Activated CD4-positive, CD25-positive, alpha-beta regulatory T cell (primary cell): ENCODE measurements at places on chromosomes 16 and 17.

DNA sequence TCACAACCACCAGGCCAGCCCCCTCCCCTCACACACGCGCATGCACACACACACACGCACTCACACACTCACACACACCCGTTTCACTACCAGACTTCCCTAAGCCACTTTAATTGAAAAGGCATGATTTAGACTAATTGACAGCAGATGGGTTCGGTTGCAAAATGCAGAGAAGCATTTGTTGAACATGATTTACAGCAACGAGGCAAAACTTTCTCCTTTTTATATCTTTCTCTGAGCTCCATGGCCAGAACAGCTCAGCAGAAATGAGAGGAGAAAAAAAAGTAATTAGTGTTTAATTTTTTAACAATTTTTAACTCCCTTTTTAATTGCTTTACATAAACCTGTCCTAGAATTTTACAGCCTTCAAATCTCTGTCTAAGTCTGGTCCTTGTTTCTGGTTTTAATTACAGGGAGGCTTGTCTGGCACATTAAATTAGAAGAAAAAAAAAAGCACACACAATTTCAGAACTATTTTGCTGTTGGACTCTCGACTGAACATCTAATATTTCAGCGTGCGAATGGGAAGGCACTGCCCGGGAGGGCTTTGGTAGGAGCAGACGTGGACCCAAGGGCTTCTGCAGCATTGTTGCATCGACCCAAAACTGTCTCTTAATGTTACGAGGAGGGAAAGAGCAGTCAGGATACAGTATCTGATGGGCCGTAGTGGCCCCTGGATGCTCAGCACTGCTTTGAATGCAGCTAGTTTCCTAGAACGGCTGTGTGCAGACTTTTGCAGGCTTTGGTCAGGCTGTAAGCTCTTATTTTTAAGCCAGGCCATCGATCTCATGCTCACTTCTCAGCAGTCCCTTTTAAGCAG is 255.9 kb downstream of the SOX9 start:
- DNase-seq: no peak

DNA sequence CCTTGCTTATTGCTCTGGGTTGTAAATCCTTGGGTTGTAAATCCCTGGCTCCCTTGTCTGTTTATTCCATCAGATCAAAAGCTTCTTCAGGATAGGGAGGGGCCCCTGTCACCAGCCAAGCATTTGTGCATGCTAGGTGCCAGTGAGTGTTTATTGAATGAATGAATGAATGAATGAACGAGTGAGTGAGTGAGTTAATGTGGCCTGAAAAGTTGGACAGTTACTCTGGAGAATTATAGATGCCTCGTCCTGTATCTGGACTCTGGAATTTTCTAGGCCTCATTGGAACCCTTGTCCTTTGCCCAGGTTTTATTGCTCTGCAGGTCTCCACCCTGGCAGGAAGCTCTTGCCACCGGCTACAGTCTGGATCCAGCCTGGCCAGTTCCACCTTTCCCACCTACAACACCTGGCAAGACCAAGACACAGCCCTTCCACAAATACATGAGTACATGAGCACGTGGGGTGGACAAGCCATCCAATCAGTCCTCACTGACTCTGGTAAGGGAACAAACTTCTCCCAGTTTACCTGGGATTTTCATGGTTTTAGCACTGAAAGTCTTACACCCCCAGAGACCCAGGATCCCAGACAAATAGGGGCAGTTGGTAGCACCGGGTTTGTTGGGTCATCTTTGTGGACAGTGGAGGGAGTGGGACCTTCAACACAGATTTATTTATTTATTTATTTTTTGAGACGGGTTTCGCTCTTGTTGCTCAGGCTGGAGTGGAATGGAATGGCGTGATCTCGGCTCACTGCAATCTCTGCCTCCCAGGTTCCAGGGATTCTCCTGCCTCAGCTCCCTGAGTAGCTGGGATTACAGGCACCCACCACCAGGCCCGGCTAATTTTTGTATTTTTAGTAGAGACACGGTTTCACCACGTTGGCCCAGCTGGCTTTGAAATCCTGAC is 14.7 kb upstream of the CDH1 start:
- no peak for DNase-seq

GRCh38 chr17:39194985-39195524 is 2.4 kb downstream of the CACNB1 start:
- no peak for DNase-seq

DNA sequence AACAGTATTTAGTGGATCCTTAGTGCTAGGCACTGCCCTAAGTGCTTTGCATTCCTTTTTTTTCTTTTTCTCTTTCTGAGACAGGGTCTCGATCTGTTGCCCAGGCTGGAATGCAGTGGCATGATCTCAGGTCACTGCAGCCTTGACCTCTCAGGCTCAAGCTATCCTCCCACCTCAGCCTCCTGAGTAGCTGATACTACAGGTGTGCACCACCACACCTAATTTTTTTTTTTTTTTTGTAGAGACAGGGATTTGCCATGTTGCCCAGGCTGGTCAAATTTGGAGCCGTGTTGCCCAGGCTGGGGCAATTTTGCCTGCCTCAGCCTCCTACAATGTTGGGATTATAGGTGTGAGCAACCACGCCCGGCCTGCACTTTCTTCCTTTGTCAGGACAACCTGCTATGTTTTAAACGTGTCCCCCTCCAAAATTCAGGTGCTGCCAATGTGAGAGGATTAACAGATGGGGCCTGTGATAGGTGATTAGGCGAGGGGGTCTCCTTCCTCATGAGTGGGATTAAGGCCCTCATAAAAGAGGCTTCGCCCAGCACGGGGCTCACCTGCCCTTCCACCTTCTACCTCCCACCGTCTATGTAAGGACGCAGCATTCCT is 5.4 kb downstream of the NQO1 start:
- no peak for DNase-seq

DNA sequence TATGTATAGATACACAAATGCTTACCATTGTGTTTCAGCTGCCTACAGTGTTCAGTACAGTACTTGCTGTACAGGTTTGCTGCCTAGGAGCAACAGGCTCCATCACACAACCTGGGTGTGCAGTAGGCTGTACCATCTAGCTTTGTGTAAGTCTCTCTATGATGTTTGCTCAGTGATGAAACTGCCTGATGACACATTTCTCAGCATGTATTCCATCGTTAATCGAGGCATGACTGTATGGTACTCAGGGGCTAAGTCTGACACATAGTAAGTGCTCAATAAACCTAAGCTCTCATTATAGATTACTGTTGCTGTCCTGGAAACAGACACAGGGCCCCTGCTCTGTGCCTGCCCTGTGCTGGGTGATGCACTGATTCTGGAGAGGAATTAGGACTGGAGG is 18.1 kb downstream of the KCNJ12 start:
- no peak for DNase-seq

GRCh38 chr17:77441130-77441920 is 300.6 kb downstream of the SEC14L1 start:
- peak; percentile 43 for DNase-seq

DNA sequence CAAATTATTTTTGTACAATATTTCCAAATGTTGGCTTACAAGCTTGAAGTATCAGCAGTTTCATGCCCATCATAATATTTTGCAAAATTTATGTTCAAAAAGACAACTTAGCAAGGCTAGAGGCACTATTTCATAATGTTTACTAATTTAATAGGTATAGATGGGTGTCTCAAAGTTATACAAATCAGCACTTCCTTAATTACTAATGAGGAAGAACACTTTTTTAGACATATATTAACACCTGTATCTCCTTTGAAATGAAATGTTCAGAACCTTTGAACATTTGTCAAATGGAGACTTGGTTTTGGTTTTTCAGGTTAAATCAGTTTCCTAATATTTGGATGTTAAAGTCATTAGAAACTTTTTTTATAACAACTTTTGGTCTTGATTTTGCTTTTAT is 2.2 kb downstream of the TAT start:
- DNase-seq: no peak

DNA sequence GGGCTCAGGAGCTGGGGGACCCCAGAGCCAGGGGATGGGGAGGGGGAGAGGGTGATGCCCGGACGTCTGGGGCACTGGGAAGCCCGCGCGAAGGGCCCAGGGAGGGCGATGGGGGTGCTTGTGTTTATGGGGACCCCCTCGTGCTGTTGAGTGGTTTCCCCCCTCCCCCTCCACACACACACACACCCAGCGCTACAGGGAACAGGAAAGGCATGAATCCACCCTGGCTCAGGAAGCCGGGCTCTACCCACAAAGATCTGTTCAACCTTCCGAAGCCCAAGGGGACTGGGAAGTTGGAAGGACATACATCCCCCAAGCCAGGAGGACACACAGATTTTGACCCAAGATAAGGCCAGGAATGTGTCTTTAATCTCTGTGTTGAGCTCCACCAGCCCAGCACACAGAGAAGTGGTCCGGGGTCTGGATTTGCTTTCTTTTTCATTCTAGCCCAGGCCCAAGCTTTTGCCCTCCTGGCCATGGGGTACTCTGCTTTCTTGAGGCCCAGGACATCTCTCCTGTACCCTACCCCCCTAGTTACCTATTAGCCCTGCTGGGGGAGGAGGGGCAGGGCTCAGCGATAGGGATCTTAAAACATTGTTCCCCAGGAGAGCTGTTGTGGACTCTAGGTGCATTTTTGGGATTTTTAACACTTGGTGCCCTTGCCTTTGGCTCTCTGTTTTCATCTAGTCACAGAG is 1.2 kb downstream of the UBALD2 start:
- no peak for DNase-seq

DNA sequence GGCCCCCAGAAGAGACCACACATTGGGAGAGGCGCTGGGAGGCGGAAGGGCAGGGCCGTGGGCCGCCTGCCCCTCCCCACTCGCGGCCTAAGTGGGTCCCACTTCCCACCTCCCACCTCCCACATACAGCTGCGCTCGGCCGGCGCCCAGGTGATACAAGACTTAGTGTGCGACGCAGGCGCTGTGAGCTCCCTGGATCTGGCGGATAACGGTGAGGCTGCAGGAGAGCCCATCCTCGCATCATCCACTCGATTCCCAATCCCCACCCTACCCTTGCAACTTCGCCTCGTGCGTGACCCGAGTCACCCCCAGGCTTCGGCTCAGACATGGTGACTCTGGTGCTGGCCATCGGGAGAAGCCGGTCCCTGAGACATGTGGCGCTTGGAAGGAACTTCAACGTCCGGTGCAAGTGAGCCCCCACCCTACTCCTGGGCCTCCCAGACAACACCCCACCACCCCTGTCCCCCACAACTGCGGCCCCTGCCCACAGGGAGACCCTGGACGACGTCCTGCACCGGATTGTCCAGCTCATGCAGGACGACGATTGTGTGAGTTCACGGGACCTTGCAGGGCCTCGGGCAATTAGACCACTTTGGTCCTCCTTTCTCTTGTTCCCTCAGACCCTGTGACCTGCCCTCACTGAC is 3.9 kb downstream of the CARMIL2 start:
- no peak for DNase-seq
